ENCODE measurements at places on chromosomes 13 and 19. TPM values are rescaled to one million over a fixed set of nuclear protein-coding genes. Genes with fewer than 3 reads are reported as not detected.
A peak's percentile ranks its signal among the peaks of the same experiment; 100 is the strongest.

Gene NCAN
- 4.8 TPM for total RNA-seq

Gene SPART
- total RNA-seq, result 48.1 TPM

Gene ZNF470
- total RNA-seq, result 6.7 TPM

Gene GRIN2D
- 0.45 TPM for total RNA-seq

Gene ATXN8OS
- total RNA-seq, result not detected

Gene ZNF723
- not detected for total RNA-seq

Gene MBD3L2
- not detected for total RNA-seq

Gene ZNF888
- total RNA-seq, result 8.9 TPM

Gene NPHS1
- total RNA-seq, result 0.62 TPM

DNA sequence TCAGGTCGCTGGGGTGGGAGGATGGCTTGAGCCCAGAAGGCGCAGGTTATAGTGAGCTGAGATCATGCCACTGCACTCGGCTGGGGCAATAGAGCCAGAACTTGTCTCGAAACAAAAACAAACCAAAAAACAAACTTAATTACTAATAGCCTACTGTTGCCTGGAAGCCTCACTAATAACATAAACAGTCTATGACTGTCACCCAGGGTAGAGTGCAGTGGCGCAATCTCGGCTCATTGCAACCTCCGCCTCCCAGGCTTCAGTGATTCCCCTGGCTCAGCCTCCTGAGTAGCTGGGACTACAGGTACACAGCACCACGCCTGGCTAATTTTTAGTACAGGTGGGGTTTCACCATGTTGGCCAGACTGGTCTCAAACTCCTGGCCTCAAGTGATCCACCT is 18.0 kb downstream of the CATSPERD start:
- H3K4me3 ChIP-seq, result no peak overlapping the region
- DNase-seq, result no peak
- H3K36me3 ChIP-seq, result no peaks in the 10 kb centered on the region

- H3K36me3 ChIP-seq, result no peaks in the 10 kb centered on the region
- H3K27me3 ChIP-seq, result no peaks in the 10 kb centered on the region
- H3K4me3 ChIP-seq, result no peak overlapping the region
- peak; percentile 4 for DNase-seq
Observed at GRCh38 chr13:77980592-77980991, 62.0 kb upstream of the EDNRB start.

DNA sequence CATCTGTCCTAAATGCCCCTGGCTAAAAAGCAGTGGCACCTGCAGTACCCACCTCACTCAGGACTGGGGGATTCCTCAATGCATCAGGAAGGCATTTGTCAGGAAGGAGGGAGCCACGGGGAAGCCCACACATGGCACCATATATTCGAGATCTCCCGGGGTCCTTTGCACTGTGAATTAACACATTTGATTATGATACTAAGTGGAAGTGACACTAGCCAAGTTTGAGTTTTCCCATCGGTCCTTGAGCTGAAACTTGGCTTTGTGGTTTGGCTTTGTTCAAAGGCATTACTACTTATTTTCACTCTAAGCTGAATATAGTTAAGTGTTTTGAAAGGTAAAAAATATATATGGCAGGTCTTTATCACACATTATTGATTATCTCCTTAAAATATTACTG is 168.7 kb upstream of the MYO16 start:
- no peaks in the 10 kb centered on the region for H3K27me3 ChIP-seq
- no peak for DNase-seq
- H3K27ac ChIP-seq, result no peak overlapping the region
- H3K4me3 ChIP-seq, result no peak overlapping the region
- H3K4me1 ChIP-seq, result no peaks in the 10 kb centered on the region
- H3K36me3 ChIP-seq, result no peaks in the 10 kb centered on the region

- H3K27me3 ChIP-seq, result peaks cover 12% of the 10 kb centered on the region
- DNase-seq, result no peak
- H3K4me3 ChIP-seq, result no peak overlapping the region
- no peak overlapping the region for H3K27ac ChIP-seq
- no peaks in the 10 kb centered on the region for H3K36me3 ChIP-seq
- no peaks in the 10 kb centered on the region for H3K4me1 ChIP-seq
Observed at GRCh38 chr19:47435196-47435595, 15.9 kb upstream of the MEIS3 start.
